Activated CD4-positive, alpha-beta T cell treated with anti-CD3 and anti-CD28 coated beads, Interleukin-2, amount 10 ng/mL, durations not matched to agents 7 days and 5 days (primary cell): ENCODE measurements at places on chromosomes 3 and 15.

- no peak for DNase-seq
Observed at GRCh38 chr3:112569265-112569664, 7.4 kb downstream of the SLC35A5 start.

DNA sequence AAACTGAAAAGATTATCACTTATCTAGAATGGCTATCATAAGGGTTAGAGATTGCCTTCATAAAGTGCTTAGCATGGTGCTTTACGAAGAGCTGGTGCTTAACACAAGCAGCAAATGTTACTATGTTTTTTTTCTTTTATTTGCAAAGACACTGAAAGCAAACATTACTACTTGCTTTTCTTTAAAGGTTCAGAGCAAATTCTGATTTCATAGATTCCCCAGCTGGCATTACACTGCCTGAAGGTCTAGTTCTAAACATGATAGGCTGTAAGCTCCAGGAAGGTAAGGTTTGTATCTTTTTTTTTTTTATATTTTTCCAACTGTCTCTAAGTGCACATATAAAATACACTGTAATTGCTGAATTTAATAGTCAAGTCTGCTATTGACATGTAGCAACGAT, 71.9 kb downstream of the UQCC5 start:
- DNase-seq: no peak

DNA sequence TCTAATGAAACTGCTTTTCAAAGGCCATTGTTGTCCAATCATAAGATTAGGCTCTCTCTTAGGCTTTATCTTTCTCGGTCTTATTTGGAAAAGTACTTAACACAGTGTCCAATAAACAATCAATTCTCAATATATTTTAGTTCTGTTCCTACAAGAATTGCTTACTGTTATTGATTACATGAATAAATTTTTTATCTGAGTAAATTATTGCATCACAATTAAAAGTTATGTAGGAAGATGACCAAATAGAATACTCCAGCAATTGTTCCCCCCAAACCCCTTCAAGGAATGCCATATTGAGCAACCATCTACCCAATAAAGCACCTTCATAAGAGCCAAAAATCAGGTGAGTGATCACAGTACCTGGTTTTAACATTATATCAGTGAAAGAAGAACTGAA, 55.0 kb upstream of the RFX7 start:
- no peak for DNase-seq

DNA sequence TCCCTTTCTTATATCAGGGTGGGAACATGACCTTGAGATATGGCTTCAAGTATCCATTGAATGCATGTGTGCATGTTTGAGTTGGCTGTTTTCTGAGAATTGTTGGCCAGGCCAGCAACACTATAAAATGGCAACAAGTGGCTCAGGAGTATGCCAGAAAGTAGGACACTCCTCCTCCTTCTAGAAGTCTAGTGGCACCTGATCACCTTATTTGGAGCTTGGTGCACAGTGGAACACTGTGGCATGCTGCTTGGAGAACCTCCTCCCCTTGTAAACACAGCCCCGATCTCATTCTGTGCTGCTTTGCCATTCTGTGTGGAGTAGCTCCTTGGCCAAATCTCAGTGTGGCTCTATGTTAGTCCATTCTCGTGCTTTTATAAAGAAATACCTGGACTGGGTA, 114.8 kb upstream of the NDN start:
- DNase-seq: no peak

DNA sequence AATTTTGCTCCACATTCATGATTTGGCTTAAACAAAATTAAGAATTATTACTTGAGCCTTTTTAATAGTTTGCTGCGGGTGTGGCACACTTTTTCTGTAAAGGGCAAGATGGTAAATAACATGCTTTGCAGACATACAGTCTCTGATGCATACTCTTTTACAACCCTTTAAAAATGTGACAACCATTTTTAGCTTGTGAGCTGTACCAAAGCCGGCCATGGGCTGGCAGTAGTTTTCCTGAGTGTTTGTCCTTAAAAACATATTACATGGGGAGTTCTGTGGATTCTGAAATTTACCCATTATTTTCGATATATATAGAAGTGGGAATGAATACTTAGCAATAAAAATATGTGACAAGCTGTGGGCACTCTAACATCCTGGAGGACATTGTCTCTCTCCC, 163.4 kb downstream of the FNDC3B start:
- no peak for DNase-seq

- no peak for DNase-seq
Observed at GRCh38 chr3:122183521-122183892, at the start of gene CASR. TSS of gene CASR (plus strand) at chr3:122183668. CDS start at chr3:122254190, 70,522 bp downstream.
